ENCODE measurements at places on chromosomes 12 and 14. TPM values are rescaled to one million over a fixed set of nuclear protein-coding genes. Genes with fewer than 3 reads are reported as not detected.

DNA sequence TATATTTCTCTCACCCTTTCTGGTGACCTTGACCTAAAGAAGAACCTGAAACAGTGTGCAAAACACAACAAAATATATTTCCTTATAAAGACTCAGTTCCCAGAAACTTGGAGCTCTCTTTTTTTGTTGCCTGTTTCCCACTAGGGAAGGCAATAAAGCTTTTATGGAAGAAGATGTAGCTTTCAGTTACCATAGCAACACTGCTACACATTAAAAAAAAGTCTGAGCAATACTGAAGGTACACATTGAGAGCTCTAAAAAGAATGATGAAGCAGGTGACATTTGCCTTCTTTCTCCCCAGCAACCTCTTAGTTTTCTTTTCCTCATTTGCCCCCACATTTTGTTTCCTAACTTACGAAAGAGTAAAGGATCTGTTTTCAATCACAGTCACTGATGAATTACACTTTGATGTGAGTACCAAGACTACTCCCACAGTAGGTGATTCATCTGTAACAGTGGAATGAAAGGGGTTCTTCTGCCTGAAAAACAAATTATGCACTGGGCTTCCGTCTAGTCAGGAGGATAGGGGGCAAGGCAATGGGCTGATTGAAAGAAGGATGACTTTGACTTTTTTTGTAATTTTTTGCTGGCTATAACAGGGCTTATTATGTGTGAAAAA, 1.1 kb upstream of the CATSPERB start:
- DNase-seq = peak; percentile 83

- no peak for DNase-seq
Measured at GRCh38 chr12:4700621-4701026, 19.6 kb upstream of the GALNT8 start.

Gene SLC17A8
- not detected for total RNA-seq

Gene CELA1
- total RNA-seq = not detected

Gene ENDOU
- total RNA-seq = not detected

Gene ZFYVE21
- total RNA-seq = 22.1 TPM

Gene TTC9
- 0.05 TPM for total RNA-seq

Gene LHX5
- not detected for total RNA-seq
